ENCODE measurements at places on chromosomes 2 and 18.

DNA sequence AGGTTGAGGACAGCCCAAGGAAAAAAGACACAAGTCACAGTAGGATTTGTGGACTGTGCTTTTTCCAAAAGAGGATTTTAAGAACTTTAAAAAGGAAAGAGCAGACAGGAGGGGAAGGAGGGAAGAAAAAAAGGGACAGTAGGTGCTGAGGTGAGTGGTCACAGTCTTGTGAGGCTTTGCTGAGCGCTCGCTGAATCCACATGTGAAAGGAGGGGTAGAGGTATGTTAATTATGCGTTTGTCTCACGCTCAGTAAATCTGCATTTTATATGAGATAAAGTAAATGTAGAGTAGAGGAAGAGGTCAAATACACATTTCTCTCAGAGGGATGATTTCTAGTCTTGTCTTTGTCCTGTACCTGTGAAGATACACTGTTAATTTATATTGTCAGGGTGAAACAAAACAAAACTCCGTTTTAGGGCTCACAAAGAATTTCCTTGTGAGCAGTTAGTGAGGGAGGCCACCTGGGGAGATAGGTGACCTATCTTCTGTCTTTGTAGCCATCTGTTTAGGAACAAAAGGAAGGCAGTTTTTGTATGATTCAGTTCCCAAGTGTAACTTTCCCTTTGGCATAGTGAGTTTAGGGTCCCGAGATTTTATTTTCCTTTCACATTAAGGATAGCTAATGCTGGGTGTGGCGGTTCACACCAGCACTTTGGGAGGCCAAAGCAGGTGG is 25.3 kb downstream of the GNAL start:
- DNase-seq, result no peak

GRCh38 chr2:190587106-190587505 is 52.6 kb upstream of the NEMP2 start:
- no peak for DNase-seq

- no peak for DNase-seq
Observed at GRCh38 chr18:75477900-75478299, 50.4 kb upstream of the SMIM21 start.

GRCh38 chr2:190277234-190278112 is 42.2 kb downstream of the HIBCH start:
- no peak for DNase-seq

- DNase-seq, result no peak
Observed at GRCh38 chr2:225270861-225271260, 128.6 kb upstream of the NYAP2 start.

DNA sequence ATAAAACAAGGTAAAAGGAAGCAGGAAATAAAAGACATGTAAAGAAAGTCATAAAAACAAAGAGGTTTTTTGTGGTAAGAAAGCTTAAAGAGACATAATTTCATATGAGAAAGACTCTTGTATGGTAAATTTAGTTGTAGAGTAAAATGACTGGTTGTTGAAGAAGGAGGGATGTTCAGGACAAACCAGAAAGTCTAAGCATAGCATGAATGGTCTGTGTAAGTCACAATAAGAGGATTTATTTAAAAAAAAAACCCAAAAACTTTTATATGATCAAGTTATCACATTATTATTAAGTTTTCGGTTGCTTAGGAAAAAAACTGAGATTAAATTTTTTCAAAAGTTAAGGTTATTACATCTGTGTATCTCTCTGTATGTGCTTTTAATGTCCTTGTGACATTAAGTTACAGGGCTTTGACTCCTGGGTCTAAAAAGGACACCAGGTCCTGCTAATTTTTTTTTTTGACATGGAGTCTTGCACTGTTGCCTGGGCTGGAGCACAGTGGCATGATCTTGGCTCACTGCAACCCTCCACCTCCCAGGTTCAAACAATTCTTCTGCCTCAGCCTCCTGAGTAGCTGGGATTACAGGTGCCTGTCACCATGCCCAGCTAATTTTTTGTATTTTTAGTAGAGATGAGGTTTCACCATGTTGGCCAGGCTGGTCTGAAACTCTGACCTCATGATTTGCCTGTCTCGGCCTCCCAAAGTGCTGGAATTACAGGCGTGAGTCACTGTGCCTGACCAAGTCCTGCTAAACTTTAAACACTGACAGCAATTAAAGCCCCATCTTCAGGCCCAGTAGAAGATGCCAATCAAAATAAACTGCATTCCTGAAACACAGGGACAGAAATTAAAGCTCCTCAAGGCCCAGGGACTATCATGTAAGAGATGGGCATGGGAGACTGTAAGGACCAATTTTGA is 14.2 kb upstream of the OXER1 start:
- no peak for DNase-seq

DNA sequence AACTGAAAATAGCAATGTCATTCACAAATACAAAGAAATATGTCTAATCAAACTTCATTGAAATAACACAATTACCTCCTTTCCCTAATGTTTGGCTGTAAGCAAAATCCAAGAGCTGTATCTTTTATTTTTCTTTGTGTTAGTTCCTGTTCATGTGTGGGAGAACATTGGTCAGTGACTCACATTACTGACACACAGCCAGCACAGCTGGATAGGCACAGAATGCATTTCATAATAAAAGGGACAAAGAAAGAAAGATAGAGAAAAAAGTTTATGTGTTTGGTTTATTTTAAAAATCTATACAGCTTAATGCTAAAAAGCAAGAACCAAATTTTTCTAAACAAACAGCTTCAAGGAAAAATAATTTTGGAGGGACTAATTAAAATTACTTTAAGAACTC is 185.6 kb upstream of the COL3A1 start:
- DNase-seq, result no peak

- DNase-seq, result no peak
Observed at GRCh38 chr2:189150033-189150432, 29.5 kb downstream of the COL5A2 start.

DNA sequence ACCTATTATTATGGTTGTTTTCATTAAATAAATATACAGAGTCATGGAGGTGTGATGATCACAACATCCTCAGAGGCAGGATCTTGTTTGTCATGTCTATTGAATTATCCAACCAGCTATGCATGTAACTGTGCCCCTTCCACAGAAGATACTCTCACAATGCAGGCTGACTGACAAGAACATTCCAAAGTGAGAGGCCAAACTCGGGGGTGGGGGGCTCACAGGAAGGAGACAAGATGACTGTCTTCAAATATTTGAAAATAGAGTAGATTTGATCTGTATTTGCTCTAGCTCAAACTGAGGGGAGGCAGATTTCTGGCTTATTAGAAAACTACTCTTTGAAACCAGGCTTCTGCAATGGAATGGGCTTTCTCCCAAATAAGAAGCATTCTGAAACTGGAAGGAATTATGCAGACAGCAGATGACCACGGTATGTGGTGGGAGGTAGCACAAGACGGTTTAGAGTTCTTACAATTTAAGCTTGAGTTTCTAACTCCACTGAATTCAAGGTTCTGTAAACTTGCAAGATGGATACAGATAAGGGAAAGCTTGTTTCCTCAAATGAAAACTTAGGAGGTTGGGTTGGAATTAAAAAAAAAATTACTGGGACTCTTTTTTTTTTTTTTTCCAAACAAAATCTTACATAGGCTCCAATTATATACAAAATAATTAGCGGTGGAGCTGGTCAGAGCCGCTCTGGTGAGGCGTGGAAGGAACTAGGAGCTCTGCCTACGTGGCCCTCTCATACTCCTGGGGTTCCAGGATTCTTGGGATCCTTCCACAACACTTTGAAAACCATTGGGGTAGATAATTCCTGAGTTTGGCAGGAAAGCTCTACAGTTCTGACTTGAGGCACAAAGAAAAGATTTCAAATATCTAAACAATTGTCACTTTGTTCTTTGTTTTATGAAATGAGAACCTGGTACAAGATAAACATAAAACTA is 79.3 kb downstream of the PLA2R1 start:
- DNase-seq, result no peak

GRCh38 chr2:195575016-195575415 is 82.0 kb upstream of the SLC39A10 start:
- DNase-seq, result no peak

DNA sequence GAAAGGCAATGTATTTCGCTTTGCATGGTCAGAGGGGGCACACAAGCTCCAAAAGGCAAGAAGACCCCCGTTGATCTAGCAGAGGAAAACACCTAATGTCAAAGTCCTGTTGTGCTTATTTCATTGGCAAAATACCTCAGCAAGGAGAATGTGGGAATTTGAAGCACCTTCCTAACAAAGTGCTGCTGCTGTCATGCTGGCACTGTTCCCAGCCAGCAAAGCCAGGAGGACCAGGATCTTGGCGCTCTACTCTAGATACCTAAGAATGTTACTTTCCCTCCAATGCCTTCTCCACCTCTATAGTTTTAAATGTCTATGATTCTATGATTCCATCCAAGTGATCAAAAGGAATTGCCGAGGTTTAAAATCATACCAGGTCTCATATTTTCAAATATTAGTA is 867.9 kb upstream of the POU3F3 start:
- no peak for DNase-seq

DNA sequence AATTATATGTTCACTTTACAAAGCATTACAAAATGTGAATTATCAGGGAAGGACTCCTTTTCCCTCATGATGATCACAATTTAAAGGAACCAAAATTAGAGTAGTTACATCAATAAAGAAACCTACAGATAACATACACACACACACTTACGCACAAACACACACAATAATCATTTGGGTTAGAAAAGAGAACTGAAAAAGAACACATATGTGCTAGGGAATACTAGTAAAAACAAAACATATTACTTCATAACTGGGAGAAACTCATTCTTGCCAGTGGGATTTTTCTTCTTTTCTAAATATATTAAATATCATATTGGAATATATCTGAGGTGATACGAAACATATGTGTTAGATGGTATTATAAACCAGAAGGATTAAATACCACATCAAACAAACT is 42.3 kb downstream of the FIGN start:
- DNase-seq, result no peak

DNA sequence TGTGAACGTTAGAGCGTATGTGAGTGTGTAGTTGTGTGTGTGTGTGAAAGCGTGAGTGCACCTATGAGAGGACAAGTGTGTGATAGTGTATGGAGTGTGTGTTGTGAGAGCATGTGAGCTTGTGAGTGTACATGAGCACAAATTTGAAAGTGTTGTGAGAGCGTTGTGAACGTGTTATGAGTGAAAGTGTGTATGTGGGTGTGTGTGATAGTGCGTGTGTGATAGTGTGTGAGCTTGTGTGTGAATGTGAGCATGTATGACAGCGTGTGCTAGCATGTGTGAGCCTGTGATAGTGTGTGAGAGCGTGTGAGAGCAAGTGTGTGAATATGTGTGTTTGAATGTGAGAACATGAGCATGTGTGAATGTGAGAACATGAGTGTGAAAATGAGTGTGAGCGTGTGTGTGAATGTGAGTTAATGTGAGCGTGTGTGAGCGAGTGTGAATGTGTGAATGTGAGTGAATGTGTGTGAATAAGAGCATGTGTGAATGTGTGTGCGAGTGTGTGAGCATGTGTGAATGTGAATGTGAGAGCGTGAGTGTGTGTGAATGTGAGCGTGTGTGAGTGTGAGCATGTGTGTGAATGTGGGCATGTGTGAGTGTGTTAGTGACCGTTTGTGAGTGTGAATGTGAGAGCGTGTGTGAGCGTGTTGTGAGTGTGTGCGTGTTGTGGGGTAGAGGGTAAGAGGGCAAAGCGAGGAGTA is 25.0 kb downstream of the RALB start:
- DNase-seq, result no peak

- no peak for DNase-seq
Observed at GRCh38 chr2:203463266-203463678, 71.8 kb downstream of the RAPH1 start.

- DNase-seq, result no peak
Observed at GRCh38 chr2:1527153-1527992, 114.1 kb downstream of the TPO start.

GRCh38 chr2:65377556-65378192 is 54.7 kb downstream of the SPRED2 start:
- DNase-seq, result no peak

DNA sequence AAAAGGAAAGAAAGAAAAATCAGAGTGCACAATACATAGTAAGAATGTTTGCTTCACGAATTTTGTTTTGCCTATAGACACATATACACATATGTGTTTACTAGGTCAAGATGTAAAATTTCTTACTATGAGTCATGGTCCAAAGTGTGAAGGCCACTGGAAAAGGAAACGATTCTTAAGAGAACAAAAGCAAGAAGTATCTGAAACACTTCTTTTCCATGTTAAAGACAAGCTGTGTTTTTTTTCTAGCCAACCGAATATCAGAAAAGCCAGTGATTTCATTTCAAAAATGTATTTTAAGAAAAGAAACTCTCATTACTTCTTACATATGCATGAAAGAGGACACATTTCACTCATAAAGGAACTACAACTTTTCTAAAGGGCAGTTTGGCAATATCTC is 24.9 kb downstream of the PECR start:
- no peak for DNase-seq

DNA sequence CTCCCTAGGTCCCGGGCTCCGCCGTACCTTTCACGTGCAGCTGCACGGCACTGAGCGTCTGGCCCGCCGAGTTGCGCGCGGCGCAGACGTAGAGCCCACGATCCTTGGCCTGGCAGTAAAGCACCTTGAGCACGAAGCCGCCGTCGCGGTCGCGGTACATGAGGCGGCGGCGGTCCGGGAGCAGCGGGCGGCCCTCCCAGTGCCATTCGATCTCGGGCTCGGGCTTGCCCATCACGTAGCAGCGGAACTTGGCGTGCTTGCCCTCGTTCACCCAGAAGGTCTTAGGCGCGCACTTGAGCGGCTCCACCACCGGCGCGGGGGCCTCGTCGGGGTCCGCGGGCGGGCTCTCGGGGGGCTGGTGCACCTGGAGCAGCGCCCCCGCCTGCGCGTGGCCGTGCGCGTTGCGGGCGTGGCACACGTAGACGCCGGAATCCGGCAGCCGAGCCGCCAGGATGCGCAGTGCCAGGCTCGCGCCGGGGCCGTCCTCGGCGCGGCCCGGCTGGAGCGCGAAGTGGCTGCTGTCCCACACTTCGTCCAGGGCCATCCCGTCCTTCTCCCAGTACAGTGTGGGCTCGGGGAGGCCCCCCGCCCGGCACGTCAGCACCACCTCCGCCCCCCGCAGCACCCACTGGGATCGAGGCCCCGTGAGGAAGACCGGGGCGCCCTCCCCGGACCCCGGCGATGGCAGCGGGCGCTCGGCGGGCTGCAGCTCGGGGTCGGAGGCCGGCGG is 980 bp downstream of the OBSL1 start:
- DNase-seq, result no peak

DNA sequence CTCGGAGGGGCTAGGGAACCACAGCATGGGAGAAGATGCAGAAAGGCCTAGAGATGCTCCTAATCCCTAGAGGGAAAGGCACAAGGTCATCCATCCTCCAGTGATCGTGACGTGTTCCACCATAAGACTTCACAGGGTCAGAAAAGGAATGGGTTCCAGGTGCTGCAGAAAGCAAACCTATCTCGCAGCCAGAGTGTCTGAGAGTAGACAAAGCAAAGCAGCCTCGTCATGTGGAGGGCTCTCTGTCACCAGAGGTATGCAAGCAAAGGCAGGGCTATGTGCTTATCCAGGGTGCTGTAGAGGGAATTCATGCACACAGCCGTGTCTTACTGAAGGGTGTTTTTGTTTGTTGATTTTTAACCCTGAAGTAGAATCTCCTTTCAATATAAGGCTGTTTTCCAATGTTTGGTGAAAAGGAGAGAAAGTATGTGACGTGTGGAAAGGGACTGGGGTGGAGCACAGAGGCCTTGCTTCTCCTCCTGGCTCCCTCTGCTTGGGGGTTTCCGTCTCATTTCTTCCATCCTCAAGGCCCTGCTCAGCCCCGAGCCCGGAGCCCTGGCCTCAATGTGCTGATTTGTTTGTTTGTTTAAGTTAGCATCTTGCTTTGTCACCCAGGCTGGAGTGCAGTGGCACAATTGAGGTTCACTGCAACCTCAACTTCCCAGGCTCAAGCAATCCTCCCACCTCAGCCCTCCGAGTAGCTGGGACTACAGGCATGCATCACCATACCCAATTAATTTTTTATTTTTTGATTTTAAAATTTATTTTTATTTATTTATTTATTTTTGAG is 3.0 kb downstream of the GPR55 start:
- no peak for DNase-seq
